Activated naive CD8-positive, alpha-beta T cell treated with anti-CD3 and anti-CD28 coated beads, Interleukin-2, amount 50 U/mL, for 16 hours (primary cell): ENCODE measurements at places on chromosomes 2 and 18.

- no peak for DNase-seq
Observed at GRCh38 chr18:41993151-41993550, 38.1 kb downstream of the PIK3C3 start.

- no peak for DNase-seq
Observed at GRCh38 chr2:147782141-147782930, 62.5 kb upstream of the ACVR2A start.

- no peak for DNase-seq
Observed at GRCh38 chr2:20868377-20868776, 45.5 kb upstream of the LDAH start.

- no peak for DNase-seq
Observed at GRCh38 chr2:168369031-168369430, 87.0 kb upstream of the CERS6 start.

- DNase-seq: no peak
Observed at GRCh38 chr18:35837922-35838496, 134.5 kb upstream of the RMP24 start.
